ENCODE measurements at places on chromosomes 11 and 22.

GRCh38 chr11:6587360-6587953, 16.0 kb downstream of the RRP8 start:
- DNase-seq: no peak

DNA sequence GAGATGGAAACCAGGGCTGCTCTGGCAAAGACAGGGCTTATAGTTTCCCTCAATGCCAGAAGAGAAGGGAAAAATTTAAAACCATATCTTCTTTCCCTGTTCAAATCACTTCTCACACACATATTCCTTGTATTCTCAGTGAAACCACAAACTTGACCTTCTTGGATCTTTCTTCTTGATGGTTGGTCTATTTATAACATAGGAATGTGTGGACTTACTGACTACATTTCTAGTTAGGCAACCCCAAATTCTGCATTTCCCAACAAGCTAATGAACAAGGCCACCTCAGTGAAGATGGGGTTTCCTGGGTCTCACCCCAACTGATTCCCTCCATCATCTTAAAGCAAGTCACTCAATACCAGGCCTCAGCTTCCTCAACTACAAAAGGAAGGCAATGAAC, 3.8 kb upstream of the QSER1 start:
- DNase-seq: no peak

GRCh38 chr11:133988686-133989410, 32.1 kb upstream of the IGSF9B start:
- no peak for DNase-seq

DNA sequence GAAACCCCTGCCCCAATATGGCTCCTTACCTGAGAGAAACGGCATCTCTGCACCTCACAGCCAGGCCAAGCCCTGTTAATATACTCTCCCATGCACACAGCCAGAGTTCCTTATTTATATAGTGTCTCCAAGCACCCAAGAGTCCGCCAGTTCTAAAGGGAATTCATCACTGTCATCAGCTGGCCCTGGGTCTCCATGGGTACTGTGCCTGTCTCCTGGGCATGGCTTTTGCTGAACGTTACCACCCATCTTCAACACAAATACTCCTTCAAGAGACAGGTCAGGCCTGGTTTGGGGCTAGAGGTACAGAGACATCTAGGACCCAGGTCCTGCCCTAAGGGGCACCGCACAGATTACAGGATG, 1.6 kb upstream of the ATG16L2 start:
- DNase-seq: no peak

DNA sequence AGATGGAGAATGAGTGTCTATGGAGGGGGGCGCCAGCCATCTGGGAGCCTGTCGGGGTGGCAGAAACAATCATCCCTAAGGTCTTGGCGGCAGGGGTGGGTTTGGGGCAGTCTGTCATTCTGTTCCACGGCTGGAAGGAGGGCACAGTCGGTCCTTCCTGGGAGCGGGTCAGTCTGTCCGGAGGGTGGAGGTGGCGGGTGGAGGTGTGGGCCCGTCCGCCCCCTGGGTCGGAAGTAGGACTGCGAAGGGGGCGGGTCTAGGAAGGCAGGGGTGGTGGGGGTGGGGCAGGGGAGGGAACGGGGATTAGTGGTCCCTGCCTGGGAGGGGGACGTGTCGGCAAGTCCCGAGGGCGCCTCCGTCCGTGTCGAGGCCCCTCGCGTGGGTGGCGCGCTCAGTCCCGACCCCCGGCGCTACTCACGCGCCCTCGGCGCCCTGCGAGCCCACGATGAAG, 461 bp downstream of the TBC1D10A start:
- DNase-seq: peak; percentile 35

DNA sequence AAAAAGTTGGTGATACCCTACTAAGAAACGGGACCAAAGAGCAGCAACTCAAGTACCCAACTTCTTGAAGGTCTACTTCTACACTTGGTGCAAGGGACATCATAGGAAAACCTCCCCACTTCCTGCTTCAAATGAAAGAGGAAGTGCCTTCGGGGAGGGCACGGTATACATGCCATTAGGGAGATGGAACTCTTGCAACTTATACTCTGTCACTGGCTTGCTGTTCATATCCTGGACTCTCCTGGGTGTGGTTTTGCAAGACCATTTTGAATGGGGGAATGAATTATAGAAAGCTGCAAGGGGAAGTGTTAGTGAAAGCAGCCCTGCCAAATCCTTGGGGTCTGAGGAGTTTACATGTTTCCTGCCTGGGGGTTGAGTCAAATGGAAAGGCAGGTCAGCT, 41.9 kb downstream of the CSNK2A3 start:
- DNase-seq: no peak

- DNase-seq: no peak
Measured at GRCh38 chr22:48953103-48953720, 874.5 kb downstream of the BRD1 start.

DNA sequence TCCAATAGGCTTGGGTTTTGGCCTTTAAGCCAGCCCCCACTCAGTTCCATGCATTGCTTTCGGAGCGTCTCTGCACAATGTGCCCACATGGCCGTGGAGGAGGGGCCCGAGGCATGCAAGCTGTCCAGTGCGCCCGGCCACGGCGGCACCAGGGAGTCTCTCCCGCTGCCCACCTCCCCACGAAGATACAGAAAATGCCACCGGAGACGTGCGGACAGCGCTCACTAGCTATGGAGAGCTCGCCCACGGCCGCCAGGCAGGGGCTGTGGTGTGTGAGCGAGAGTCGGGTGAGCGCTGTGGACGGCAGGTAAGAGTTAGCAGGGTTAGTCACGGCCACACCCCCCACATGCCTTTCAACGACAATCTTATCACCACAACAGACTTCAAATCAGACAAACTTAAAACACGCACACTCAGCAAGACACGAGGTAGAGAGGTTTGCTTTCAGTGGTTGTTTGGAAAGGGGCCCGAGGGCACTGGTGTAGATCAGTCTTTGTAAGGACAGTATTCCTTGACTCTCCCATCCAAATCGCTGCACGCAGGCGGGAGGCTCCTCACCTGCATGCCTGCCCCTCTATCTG, 18.7 kb upstream of the BID start:
- no peak for DNase-seq

DNA sequence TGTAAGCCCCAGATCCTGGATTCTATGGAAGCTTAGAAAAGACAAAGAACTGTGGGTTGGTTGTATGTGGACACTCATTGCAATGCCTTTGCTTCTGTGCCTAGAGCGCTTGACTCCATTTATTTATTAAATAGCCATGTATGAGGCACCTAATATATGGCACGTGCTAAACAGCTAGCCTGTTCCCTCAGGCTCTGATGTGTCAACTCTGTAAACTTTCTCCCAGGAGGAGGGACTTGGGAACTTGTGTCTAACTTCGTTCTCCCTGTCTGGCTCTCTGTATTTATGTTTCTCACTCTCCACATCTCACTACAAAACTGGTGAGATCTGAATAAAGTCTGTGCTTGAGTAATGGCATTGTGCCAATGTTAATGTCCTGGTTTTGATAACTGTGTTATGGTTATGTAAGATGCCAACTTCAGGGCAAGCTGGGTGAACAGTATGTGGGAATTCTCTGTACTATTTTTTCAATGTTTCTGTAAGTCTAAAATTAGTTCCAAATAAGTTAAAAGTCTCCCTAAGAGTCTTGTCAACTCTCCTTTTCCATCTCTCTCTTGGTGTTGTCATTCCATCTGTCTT, 34.1 kb upstream of the ZBTB16 start:
- DNase-seq: no peak

DNA sequence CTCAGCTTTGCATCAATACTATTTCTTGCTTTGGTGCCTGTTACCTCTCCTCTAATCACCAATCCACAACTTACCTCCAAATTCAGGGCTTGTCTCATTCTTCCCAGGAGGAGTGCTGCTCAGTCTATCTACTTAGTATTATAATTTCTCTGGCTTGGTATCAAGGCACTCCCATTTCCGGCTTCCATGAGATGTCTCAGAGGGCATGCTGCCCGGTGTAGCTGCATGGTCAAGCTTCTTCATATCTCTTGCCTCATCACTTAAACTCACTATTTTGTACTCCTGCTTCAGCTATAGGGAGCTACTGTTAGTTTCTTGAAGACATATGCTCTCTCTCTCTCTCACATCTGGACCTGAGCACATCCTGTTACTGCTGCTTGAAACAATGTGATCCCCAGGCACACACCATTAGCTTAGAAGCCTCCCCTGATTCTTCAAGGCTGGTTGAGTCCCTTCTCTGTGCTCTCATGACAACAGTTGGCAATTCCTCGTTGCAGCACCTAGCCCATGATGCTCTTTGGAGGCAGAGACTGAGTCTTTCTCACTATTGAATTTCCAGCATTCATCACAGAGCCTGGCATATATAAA, 182.8 kb upstream of the SYN3 start:
- no peak for DNase-seq

GRCh38 chr11:43746670-43747069, 66.1 kb downstream of the HSD17B12 start:
- no peak for DNase-seq

DNA sequence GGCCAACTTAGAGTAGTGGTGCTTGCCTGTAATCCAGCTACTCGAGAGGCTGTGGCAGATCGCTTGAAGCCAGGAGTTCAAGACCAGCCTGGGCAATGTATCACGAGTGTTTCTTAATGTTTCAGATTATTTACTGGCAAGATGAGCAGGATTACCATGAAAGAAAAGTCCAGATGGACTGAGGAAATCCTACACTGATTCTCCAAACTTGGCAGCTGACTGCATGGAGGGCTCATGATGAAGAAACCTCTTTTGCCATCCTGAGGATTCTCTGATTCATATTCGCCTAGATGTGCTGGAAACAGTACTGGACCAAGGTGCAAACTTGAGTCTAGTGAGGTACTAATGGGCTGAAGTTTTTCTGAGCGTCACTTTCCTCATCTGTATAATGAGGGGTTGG, 2.8 kb upstream of the SIDT2 start:
- no peak for DNase-seq

DNA sequence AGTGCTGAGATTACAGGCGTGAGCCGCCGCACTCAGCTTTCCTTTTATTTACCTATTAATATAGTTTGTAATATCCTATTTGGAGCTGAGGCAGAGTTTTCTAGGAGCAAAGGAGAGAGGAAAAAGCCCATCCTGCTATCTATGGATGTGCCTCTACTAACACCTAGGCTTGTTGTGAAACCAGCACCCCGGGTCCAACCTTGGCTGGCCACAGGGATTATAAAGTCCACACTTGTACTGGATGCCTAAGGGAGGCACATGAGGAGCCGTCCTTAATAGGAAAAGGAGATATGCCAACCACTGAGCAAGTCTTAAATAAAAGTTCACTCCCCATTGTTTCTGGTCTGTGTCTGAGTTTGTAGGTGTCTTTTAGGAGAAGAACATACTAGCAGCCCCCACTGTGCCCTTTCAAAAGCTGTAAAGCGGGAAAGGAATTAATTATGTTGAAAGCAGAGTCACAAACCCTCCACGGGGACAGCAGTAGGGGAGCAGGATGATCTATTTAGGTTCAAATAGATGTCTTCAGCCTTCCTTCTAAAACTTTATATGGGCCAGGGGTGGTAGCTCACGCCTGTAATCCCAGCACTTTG, 29.3 kb downstream of the RRP7A start:
- no peak for DNase-seq

DNA sequence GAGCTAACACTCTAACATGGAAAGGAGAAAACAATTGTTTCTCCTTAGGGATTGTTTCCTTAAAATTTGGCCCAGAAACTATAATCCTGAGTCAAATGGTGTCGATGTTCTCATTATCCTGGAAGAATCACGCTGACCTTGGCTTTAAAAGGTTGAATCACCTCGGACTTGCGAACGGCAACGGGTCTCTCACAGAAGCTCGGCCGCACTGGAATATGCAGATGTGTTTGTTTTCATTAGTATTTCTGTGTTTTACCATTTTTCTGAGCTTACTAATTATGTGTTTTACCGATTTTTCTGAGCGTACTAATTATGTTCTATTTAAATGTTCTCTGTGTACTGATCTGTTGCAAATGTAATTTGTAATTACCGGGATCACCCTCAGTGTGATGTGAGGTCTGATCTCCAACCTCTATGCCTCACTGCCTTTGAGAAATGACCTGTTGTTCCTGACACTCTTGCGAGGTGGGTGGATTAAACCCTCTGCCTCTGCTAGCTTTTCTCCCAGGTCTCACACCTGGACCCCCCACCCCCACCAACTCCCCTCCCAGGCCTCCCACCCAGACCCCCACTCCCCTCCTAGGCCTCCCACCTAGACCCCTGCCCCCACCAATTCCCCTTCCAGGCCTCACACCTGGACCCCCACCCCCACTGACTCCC, 38.3 kb upstream of the BRSK2 start:
- DNase-seq: no peak

- no peak for DNase-seq
Measured at GRCh38 chr11:128498721-128499245, 88.6 kb downstream of the ETS1 start.

- DNase-seq: no peak
Measured at GRCh38 chr22:33842421-33843094, 77.7 kb downstream of the LARGE1 start.

- DNase-seq: no peak
Measured at GRCh38 chr11:119295178-119295577, 21.8 kb downstream of the MCAM start.

GRCh38 chr11:69416143-69416515, 65.3 kb upstream of the LINC01488 start:
- no peak for DNase-seq

DNA sequence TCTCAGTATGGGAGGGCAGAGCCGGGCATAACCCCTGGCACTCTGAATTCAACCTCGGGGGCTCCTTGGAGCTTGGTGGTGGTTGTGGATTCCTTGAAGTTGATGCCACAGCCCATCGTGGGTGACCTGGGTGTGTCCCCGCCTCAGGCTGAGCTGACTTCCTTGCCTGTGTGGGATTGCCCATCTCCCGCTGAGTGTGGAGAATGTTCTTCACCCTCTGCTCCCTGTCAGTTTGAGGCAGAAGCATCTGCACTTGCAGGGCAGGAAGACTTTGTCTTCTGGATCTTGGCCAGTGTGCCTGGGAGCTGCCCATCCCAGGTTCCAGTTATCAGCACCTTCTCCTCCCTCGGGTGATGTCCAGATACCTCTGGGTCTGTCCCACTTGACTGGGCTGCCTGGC, 25.3 kb downstream of the CD82 start:
- DNase-seq: no peak

DNA sequence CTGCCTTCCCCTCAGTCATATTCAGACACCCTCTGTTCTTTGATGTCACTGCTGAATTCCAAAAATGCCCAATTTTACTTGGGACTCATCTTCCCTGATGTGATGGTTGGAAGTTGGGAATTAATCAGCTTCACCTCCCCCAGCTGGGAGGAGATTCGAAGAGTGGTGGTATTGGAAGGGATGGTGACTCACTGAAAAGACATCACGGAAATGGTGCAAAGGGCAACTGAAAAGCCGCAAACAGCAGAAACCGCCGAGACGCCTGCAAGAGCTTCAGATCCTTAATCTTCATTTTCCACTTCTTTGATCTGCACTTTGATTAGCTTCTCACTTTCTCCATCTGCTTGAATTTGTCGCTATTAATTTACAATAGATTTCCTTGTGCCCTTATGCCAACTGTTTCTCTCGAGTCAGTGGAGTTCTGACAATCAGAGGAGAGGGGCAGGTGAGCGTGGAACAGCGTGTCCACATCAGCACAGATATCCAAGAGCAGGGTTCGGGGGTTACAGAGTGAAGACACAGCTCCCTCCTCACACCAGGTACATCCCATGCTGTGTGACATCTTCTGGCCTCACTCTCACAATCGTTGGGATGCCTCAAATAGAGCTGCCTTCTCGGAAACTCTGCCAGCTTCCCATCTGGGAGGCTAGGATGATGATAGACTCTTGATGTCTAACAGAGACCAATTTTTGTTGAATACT, 325.4 kb downstream of the BRD1 start:
- peak; percentile 56 for DNase-seq

- no peak for DNase-seq
Measured at GRCh38 chr11:2378527-2379210, 1.6 kb downstream of the CD81 start.

GRCh38 chr11:27201454-27202302, 161.1 kb downstream of the BBOX1 start:
- no peak for DNase-seq
